ENCODE measurements at places on chromosomes 3 and 15.

- DNase-seq, result no peak
These were observed 406.5 kb upstream of the CDIN1 start for GRCh38 chr15:36172955-36173354.

GRCh38 chr15:91912336-91912735, 58.8 kb downstream of the SLCO3A1 start:
- no peak for DNase-seq

GRCh38 chr3:51798411-51798963, 19.4 kb upstream of the IQCF6 start:
- no peak for DNase-seq

DNA sequence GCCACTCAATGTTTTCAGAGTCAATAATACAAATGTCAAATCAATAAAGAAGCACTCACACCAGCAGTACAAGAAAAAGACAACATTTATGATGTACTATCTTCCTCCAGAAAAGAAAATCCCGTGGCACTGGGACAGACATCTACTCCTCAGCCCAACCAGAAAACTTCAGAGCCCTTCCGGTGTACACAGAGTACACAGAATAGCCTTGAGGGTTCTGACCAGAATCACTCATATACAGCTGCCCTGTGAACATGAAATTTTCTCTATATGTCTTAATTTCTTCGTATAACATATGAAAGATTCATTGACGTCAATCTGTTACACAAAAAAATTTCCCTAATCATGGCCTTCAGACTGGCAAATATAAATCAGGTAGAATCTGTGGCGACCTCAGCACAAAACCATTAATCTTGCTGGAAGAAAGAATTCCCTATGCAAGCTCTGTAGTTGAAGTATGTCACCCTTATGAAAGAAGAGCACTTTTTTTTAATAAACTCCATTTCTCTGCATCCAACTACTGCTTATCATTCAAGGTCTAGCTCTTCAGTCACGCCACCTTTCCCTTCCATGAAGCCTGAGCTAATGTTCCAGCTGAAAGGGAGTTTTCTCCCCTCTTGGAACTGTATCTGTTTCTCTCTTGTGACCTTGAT, 53.8 kb upstream of the PLAAT1 start:
- no peak for DNase-seq

DNA sequence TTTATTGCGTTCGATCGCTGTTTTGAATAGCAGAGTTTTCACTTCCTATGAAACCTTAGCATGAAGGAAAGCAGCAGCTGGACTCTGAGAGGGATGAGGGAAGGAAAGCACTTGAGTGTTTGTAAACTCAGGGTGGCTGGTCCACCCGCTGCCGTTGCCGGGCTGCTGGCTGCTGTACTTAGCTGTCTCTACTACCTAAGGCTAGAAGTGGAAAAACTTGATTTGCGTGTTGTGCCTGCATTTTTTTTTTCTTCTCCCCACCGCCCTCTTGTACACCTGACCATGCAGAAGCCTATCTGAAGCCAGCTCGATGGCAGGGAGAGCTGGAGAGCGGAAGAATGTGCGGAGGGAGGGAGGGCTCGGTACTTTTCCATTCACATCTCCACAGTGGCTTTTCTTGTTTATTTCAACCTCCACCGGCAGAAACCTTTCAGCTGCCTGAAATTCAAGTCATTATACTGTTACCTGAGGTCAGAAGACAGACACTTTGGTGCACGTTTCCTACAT, 4.8 kb upstream of the BCL6 start:
- peak; percentile 8 for DNase-seq

- no peak for DNase-seq
These were observed 284.9 kb upstream of the TBL1XR1 start for GRCh38 chr3:177482048-177482691.

- DNase-seq, result no peak
These were observed 292.9 kb upstream of the GADL1 start for GRCh38 chr3:31187380-31187779.

DNA sequence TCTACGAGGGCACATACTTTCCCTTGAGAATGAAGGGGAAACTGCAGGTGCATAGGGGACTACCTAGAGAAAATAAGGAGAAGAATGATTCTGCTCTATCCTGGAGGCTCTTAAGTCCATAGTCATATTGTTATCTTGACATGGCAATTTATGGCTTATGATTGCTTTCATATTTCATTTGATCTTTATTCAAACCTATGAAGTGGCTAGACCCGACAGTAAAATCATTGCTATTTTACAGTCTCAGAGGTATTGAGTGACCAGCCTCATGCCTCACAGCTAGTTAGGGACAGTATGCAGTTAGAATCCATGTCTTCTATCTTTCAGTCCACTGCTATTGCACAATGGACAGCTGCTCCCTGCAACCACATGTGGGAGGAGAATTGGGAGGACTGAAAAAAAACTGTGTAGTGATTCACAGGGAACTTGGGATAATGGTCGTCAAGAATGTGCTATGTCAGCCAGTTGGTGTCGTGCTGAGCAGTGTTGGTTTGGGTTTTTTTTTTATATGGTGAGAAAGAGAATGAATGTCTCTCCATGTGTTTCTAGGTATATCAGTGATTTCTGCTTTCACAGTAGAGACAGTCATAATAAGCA, 63.2 kb upstream of the SPPL2A start:
- no peak for DNase-seq

- no peak for DNase-seq
These were observed 168.3 kb downstream of the MEIS2 start for GRCh38 chr15:36932070-36932469.

DNA sequence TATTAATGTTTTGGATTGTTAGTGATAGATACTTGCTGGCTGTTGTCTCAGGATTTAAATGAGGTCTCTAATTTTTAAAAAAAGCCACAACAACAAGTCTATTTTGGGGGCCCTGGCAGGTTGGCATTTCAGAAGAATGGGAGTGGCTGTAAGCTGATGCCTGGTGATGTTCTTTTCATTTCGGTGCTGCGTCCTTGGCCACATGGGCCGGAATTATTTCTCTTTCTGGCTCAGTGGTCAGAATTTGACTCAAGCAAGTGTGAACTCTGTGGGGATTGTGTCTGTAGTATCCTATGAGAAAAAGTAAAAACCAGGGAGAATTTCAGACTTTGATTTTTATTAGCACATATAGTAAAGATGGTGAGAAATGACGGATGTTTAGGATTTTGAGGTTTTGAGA, 203.0 kb downstream of the AKAP13 start:
- no peak for DNase-seq

DNA sequence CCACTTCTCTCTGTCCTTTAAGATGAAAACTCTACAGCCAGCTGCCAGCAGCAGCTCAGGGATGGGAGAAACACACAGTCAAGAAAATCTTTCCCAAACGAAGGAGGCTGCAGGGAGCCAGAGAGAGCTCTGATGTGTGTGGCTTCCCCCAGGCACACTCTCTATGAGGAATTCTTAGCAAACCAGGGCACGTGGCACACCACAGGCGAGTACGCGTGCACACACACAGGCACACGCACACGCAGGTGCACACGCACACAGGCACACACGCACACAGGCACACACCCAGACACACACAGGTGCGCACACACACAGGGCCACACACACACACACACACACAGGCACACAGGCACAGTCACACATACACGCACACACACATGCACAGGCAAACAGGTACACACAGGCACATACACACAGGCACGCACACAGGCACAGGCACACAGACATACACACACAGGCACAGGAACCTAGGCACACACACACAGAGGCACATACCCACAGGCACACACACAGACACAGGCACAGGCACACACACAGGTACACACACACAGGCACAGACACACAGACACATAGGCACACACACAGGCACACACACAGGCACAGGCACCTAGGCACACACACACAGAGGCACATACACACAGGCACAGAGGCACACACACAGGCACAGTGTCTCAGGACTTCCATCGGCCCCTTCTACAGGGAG, 91.5 kb upstream of the ATP2B2 start:
- DNase-seq, result peak; percentile 47

DNA sequence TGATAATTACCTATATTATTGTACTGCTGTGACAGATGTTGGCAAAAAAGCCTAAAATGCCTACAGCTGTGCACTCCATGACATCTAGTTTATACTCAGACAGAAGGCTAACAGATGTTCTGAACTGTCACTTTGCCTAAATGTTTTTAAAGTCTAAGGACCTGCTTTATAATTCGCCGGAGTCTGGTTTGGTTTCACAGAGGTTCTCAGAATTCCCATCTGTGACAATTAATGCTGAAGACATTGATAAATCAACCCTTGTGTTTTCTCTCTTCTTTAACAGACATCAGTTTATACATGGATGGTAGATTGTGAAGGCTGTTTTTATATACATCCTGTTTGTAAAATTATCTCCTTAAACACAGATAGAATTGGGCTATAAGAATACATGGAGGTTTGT, 19.8 kb upstream of the SOX2 start:
- DNase-seq, result no peak

DNA sequence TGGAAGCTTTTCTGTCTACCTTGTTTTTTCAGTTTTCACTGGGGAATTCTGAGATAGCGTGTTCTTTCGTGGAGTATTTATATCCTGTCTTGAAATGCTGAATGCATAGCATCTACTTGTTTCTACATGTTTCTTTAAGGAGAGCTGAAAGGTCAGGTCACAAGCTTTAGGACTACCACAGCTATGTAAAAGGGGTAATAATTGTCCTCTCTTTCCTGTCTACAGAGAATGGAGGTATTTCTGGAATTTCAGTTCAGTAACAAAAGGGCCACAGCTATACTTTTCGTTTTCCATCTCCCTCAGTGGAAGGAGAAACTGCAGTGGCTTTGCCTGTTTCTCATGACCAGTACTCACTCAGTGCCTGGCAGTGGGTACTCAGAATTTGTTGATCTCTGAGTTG, 4.7 kb downstream of the INAFM2 start:
- DNase-seq, result no peak

- no peak for DNase-seq
These were observed 82.5 kb downstream of the STT3B start for GRCh38 chr3:31615071-31615875.

- no peak for DNase-seq
These were observed 86.9 kb upstream of the PRTG start for GRCh38 chr15:55829826-55830225.

DNA sequence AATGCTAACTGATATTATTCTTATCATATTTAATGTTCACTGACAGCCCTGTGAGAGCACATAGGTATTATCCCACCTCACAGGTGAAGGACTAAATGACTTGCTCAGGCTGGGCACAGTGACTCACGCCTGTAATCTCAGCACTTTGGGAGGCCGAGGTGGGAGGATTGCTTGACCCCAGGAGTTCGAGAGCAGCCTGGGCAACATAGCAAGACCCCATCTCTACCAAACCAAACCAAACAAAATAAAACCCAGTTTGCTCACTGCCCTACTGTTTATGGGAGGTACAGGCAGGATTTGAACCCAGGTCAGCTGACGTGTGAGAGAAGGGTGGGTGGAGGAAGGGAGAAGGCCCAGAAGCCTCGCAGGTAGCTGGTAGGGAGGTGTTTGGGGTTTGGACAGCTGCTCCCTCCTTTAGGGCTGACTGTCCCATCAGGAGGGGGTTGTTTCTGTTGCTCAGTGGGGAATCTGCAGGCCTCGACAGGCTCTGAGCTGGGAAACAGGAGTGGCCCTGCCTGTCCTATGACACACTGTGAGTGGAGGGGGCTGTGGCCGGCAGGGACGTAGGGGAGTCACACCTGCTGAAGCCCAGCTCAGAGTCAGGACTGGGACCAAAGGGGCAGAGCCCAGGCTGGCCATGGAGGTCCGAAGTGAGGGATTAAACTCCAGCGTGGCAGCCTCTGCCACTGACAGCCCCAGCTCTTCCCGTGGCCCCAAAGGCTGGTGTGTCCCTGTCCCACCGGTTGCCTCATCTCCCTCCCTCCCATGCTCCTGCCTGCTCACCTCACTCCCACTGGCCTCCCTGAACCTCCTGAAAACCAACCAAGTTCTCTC, 25.3 kb downstream of the BHLHE40 start:
- DNase-seq, result no peak

DNA sequence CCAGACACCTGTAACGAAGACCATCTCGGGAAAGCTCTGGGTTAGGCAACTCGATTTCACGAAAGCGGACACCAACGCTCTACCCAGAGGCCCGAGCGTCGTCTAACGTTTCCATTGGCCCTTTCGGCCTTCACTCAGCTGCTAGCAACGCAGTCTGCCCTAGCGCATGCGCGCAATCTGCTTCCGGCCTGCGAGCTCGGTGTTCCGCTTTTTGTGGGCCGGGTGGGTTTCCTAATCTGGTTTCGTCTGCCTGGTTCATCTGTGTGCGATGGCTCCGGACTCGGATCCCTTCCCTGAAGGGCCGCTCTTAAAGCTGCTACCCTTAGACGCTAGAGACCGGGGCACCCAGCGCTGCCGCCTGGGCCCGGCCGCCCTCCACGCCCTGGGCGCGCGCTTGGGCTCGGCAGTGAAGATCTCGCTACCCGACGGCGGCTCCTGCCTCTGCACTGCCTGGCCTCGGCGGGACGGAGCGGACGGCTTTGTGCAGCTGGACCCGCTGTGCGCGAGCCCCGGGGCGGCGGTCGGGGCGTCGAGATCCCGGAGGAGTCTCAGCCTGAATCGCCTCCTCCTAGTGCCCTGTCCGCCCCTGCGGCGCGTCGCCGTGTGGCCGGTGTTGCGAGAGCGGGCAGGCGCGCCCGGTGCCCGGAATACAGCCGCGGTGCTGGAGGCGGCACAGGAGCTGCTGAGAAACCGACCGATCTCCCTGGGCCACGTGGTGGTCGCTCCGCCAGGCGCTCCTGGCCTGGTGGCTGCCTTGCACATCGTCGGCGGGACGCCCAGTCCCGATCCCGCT, 24.0 kb upstream of the GATM start:
- DNase-seq, result peak; percentile 97

DNA sequence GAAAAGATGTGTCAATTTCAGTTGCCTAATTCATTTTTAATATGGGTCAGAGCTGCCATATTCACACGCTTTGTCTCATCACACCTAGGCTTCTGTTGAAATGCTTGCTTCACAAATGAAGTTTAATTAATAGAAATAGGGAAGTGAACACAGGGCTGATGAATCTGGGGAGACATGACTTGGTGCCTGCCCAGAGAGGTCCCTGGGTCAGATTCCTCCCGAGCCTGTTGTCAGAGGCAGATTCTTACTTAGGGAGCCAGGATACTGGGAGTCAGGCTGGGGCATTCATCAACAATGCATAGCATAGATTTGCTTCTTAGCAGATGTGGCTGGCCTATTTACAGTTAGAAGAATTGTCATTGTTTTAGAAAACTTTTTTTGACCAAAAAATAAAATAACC, 90.6 kb downstream of the CACNA1D start:
- DNase-seq, result no peak

DNA sequence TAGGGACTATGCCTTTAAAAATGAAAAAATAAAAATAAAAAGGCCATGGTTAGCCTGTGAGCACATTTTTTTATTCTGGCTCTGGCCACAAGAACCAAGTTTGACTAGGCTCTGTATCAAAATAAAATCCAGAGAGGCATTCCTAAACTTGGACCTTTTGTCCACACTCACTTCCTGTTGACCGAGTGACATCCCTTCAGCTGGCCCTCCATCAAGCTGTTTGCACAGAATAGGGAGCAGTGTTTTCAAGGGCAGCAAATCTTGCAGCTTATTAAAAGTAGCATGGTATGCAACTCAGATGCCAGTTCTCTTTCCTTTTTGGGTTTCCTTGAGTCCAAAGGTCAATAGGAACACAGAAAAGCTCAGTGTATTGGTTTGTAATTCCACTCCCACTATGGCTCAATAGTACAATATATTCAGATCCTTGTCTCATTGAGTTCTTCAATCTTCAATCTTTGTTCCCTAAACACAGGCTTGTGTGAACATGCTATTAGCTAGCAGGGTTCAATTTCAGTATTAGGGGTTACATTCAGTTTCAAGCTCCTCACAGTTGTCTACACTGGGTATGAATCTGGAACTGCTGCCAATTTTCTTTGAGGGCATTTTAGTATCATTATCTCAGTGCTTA, 244.5 kb downstream of the RBMS3 start:
- no peak for DNase-seq

GRCh38 chr3:6448011-6448410, 412.9 kb upstream of the GRM7 start:
- no peak for DNase-seq
